ENCODE measurements at places on chromosomes 3 and 15. TPM values are rescaled to one million over a fixed set of nuclear protein-coding genes. Genes with fewer than 3 reads are reported as not detected.
A peak's percentile ranks its signal among the peaks of the same experiment; 100 is the strongest.

P2RY14 gene
- polyA plus RNA-seq, result 0.28 TPM

DNA sequence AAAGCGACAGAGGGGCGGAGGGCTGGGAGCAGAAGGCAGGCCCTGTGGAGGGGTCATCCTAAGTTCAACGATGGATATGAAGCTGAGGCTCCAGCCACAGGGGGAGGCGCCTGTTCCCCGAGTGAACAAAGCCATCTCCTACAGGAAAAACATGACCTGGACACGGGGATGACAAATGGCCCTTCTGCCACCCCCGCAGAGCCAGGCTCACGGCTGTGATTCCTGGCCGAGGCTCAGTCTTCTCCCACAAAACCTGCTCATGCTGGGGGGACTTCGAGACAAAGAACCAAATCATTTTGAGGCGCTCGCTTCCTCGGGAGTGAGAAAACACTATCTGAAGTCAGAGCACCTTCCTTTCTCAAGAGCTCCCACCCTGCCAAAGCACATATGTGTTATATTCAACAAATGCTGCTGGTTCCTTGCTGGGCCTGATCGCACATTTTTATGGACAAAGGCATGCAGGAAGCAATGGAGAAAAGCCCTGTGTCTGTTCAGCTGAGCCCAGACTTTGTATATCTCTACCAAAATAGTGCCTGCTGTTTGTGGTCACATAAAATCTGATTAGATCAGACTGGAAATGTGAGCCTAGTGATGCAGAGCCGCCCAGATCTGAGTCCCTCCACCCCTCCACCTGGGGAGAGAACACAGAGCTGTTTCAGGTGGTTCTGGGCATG, 5.6 kb downstream of the RBP1 start:
- DNase-seq, result no peak

DNA sequence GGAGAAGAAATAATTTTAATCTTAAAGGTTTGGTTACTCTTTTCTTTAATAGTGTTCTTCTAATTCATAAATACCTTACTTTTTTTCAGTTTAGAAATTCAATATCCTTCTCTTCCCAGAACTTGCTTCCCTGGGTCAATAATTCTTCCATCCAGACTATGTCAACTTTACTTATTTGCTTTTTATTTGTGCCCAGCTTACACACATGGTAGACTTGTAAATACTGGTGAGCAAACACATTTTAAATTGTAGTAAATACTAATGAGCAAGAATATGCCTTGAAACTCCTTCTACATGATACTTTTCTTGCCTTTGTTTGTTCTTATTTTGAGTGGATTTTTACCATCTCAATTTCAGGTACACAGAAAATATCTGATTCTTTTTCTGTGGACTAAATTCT, 33.7 kb downstream of the SST start:
- no peak for DNase-seq

GRCh38 chr3:177109688-177110330, 87.5 kb downstream of the TBL1XR1 start:
- peak; percentile 65 for DNase-seq

UPK1B gene
- not detected for polyA plus RNA-seq

GRCh38 chr3:94462931-94463330, 400.1 kb downstream of the NSUN3 start:
- DNase-seq, result no peak

GRCh38 chr15:75095594-75095993, 72.2 kb downstream of the PPCDC start:
- no peak for DNase-seq

GRCh38 chr3:120272286-120272685, 12.7 kb downstream of the GPR156 start:
- no peak for DNase-seq

EXD1 gene
- polyA plus RNA-seq, result not detected

REC114 gene
- not detected for polyA plus RNA-seq

DNA sequence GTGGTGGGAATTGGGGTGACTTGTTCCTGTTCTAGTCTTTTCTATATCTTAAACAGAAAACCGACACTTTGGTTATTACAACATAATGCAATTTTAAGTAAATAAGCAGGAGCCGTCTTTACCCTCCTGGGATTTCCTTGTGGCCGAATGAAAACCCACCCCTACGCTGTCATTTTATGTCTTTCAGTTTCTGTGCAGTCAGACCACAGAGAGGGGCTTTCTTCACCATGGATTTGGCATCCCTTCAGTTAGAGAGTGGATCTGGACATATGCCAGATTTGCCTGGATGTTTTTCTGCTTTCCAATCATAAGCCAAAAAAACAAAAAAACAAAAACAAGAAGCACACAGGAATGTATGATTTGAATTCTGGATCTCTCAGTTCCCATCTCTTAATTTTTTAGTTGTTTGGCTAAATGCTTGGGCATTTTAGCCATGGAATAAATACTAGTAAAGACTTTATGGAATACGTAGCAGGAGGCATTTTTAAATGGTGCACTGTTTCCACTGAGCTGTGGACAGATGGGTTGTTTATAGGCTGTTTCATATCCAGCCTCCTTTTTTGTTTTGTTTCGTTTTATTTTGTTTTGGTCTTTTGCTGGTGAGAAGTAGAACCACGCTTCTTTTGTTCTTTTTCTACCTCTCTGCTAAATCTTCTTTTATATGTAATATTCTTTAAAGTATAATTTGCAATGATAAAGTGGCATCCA, 272.9 kb downstream of the FEZF2 start:
- no peak for DNase-seq

TMEM62 gene
- polyA plus RNA-seq, result 12.9 TPM

GRCh38 chr3:129052675-129053074, 7.9 kb upstream of the GP9 start:
- no peak for DNase-seq

- DNase-seq, result peak; percentile 21
Observed at GRCh38 chr3:123642182-123642956, 57.5 kb upstream of the HACD2 start.

GADL1 gene
- not detected for polyA plus RNA-seq

GRCh38 chr15:58383876-58384275, 47.9 kb upstream of the LIPC start:
- DNase-seq, result peak; percentile 14

CLDN11 gene
- polyA plus RNA-seq, result not detected

- no peak for DNase-seq
Observed at GRCh38 chr3:187456250-187456649, 88.1 kb downstream of the RTP4 start.

TRH gene
- not detected for polyA plus RNA-seq

DGKG gene
- polyA plus RNA-seq, result not detected

- no peak for DNase-seq
Observed at GRCh38 chr3:177345973-177346503, 148.8 kb upstream of the TBL1XR1 start.

GRCh38 chr15:52362497-52362896, 66.9 kb upstream of the MYO5C start:
- no peak for DNase-seq

CADM2 gene
- polyA plus RNA-seq, result not detected

DNA sequence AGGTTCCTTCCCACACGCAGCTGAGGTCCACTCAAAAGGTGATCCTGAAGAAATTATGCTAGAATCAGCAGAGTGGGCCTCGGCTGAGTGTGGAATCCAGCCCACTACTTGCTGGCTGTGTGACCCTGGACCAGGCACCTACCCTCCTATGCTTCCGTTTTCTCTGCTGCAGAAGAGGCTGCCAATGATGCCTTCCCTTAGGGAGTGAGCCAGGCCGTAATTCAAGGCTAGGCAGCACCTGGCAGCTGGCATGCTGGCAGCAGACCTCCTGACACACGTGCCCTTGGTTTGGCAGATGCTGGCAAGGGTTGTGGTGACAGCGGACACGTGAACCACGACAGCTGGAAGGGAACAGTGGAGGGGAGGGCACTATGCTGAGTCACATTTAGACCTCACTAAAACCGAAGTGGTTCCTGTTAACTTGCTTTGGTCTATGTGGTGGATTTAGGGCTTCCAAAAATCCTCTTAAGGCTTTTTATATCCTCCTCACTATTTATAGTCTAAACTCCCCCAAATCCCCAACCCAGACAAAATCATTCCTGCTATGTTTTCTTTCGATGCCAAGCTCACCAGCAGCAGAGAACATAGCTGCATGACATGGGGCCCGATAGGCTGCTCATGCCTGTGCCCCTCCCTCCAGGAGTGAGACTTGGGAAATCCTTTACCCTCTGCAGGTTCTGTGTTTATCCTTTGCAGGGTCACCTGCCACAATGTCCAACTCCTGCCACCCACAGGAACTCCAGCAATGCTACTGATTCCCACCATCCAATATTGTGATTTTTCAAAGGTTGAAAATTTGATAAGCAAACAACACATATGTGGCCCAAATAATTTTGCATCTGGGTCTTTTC, 10.6 kb upstream of the PCSK6 start:
- no peak for DNase-seq

DNA sequence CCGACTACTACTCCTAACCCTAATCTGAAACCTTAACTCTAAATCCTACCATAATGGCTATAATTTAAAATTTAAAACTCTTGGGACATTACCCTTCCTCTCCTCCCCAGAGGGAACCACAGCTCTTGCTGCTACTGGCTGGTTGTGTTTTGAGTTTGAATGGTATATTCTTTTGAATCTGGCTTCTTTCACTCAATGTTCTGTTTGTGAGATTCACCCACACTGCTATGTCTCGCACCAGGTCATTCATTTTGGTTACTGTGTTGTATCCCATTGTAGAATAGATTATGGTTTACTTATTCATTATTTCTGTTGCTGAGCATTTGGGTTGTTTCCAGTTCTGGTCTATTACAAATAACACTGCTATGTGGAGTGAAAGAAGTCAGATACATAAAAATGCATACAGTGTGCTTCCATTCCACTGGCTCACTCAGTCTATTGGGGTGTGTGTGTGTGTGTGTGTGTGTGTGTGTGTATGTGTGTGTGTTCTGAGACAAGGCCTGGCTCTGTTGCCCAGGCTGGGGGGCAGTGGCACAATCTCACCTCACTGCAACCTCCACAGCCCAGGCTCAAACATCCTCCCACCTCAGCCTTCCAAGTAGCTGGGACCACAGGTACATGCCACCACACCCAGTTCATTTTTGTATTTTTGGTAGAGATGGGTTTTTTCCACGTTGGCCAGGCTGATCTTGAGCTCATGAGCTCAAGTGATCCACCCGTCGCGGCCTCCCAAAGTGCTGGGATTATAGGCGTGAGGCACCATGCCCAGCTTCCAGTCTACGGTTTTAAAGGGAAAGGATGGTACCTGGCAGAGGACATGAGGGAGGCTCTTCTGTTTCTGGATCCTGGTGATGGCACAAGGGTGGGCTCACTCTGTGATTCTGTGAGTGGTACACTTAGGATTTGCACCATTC, 19.2 kb upstream of the SYNM start:
- DNase-seq, result no peak

DNA sequence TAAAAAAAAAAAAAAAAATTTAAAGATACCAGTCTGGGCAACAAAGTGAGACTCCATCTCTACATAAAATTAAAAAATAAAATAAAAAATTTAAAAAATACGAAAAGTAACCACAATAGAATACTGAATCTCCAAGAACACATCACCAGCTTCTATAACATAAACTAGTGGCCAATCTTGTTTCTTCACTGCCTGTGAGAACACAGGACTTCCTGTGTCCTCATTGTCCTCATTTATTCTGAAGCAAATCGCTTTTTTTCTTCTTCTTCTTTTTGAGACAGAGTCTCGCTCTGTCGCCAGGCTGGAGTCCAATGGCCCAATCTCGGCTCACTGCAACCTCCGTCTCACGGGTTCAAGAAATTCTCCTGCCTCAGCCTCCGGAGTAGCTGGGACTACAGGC, 28.6 kb upstream of the RAB7A start:
- peak; percentile 23 for DNase-seq

CLDN16 gene
- not detected for polyA plus RNA-seq

ZNF501 gene
- polyA plus RNA-seq, result 2.2 TPM

ATP2B2 gene
- polyA plus RNA-seq, result not detected

DNA sequence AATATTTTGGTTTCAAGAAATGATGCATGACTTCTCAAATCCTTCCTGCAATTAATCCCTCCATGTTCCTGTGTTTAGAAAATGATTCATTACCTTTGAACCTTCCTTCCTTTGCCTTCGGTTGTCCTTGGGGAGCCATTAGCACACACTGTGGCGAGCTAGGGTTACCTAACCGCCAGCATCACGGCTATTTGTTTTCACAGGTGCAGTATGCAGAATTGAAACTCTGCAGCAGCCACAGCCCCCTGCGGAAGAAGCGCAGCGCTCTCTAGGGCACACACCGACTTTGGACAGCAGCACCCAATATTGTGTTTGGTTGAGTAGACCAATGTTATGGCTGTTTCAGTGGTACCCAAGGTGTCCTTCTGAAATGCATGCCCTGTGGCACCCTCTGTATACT, 247.4 kb downstream of the MCTP2 start:
- DNase-seq, result no peak

SLC2A2 gene
- polyA plus RNA-seq, result not detected

GRCh38 chr3:151082880-151083838, 2.3 kb upstream of the MED12L start:
- DNase-seq, result no peak

DNA sequence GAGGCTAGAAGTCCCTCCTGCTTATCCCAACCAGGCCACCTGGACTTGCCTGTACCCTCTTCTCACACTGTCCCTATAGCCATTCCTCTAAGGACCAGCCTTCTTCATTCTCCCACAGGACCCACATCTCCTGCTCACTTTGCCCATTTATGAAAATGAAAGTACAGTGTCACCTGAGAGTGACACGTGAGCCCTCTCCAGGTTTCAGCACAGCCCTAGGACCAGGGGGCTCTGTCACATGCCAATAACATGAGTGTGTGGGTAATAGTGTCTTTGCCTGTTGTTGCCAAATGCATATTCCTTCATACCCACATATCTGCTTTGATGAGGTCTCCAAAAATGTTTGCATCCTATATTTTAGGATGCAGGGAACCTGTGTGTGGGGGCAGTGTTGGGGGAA, 42.3 kb upstream of the TNFAIP8L3 start:
- no peak for DNase-seq

DNA sequence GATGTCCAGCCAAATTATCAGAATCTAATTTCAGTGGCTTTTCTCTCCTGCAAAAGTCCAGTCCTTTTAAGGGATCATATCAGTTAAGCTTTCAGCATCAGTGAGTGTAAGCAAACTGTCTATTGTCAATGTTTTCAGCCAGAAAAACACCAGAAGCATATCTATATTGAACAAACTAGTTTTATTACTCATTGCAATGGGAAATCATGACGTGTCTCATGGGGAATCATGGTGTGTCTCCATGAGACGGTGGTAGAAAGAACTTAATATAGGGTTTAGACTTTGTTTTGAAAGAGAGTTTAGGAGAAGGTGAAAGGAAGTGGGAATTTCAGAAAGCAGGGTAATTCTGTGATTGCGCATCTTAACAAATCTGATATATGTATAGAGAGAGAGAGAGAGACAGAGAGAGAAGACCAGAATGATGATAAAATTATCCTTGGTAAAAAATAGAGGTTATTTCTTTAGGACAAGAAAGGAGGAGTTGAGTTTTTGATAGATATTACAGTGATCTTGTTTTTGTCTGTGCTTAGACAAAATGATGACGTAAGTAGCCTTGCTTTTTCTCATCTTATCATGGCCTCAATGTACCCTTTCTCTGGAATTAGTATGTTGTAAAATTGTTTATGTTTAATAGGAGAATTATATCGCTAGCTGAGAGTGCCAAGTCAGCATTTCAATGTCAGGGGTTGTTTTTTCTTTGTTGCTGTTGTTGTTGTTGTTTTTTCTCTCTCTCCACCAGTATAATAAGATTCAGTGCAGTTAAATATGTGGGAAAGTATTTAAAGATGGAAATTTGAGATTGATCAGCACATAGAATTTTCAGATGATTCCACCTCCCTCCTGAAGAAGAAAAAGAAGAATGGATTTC, 129.9 kb upstream of the OSTN start:
- no peak for DNase-seq

ZNF774 gene
- polyA plus RNA-seq, result not detected

CCDC39 gene
- not detected for polyA plus RNA-seq

- DNase-seq, result no peak
Observed at GRCh38 chr3:61454801-61455200, 106.6 kb upstream of the PTPRG start.

GRCh38 chr3:193520738-193521137, 34.0 kb downstream of the ATP13A4 start:
- DNase-seq, result no peak
